Glutamatergic neuron (in vitro differentiated cells): ENCODE measurements at places on chromosomes 6 and 20. TPM values are rescaled to one million over a fixed set of nuclear protein-coding genes. Genes with fewer than 3 reads are reported as not detected.

DNA sequence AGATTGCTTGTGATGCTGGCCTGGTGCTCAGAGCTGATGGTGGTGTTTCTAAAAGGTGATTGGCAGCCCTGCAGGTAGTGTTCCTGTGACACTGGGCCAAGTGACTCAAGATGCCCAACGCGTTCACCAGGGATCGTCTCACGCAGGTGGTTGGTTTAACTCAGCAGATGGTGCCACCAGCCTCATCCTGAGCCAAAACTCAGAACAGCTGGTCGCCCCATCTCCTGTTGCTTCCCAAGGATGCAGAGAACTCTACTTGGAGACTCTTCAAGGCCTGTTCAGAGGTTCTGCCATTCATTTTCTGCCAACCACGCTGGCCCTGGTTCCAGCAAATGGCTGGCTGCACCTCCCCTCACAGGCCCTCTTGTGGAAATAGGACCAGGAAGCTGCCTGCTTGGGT, 394.4 kb downstream of the CDH26 start:
- H3K36me3 ChIP-seq: no peaks in the 10 kb centered on the region
- H3K4me1 ChIP-seq: no peaks in the 10 kb centered on the region
- no peak overlapping the region for H3K27ac ChIP-seq

Gene ALDH8A1
- 1.8 TPM for total RNA-seq

GRCh38 chr6:15672291-15672690, 9.5 kb upstream of the DTNBP1 start:
- H3K27ac ChIP-seq: no peak overlapping the region
- no peak for DNase-seq
- no peaks in the 10 kb centered on the region for H3K36me3 ChIP-seq
- H3K4me1 ChIP-seq: peaks cover 32% of the 10 kb centered on the region
- H3K4me3 ChIP-seq: no peak overlapping the region
- peaks cover 3% of the 10 kb centered on the region for H3K27me3 ChIP-seq

GRCh38 chr6:37546141-37546871, 46.6 kb upstream of the CCDC167 start:
- H3K27me3 ChIP-seq: no peaks in the 10 kb centered on the region
- no peak overlapping the region for H3K27ac ChIP-seq
- peak; percentile 67 for DNase-seq
- no peaks in the 10 kb centered on the region for H3K36me3 ChIP-seq
- no peak overlapping the region for H3K4me3 ChIP-seq
- H3K4me1 ChIP-seq: peaks cover 16% of the 10 kb centered on the region

- no peak overlapping the region for H3K27ac ChIP-seq
- H3K4me1 ChIP-seq: peaks cover 3% of the 10 kb centered on the region
- peaks cover 2% of the 10 kb centered on the region for H3K27me3 ChIP-seq
- no peak overlapping the region for H3K4me3 ChIP-seq
- H3K36me3 ChIP-seq: peaks cover 44% of the 10 kb centered on the region
Measured at GRCh38 chr20:62722627-62723026, 14.0 kb downstream of the NTSR1 start.

Gene CASS4
- total RNA-seq: not detected

DNA sequence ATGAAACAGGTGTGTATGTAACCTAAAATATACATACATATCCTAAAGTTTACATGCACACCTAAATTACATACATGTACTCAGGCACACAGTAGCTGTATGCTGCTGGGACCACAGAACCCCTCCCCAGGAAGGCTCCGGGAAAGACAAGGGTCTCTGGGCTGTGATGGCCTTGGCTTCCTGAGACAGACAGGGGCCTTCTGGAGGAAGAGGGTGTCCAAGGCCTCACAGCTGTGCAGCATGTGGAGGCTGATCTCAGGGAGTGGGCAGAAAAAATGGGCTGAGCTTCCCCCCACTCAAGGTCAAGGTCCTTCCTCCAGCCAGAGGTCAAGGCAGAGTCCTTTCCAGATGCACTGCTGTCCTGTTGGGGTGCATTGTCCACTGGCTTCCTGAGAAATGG, 129.1 kb upstream of the THBS2 start:
- no peak for DNase-seq
- peaks cover 8% of the 10 kb centered on the region for H3K27me3 ChIP-seq
- no peaks in the 10 kb centered on the region for H3K4me1 ChIP-seq
- H3K27ac ChIP-seq: no peak overlapping the region
- no peaks in the 10 kb centered on the region for H3K36me3 ChIP-seq

- no peak overlapping the region for H3K4me3 ChIP-seq
- DNase-seq: no peak
- no peak overlapping the region for H3K27ac ChIP-seq
- H3K4me1 ChIP-seq: no peaks in the 10 kb centered on the region
- no peaks in the 10 kb centered on the region for H3K36me3 ChIP-seq
Measured at GRCh38 chr6:165697171-165697570, 34.1 kb upstream of the PDE10A start.

DNA sequence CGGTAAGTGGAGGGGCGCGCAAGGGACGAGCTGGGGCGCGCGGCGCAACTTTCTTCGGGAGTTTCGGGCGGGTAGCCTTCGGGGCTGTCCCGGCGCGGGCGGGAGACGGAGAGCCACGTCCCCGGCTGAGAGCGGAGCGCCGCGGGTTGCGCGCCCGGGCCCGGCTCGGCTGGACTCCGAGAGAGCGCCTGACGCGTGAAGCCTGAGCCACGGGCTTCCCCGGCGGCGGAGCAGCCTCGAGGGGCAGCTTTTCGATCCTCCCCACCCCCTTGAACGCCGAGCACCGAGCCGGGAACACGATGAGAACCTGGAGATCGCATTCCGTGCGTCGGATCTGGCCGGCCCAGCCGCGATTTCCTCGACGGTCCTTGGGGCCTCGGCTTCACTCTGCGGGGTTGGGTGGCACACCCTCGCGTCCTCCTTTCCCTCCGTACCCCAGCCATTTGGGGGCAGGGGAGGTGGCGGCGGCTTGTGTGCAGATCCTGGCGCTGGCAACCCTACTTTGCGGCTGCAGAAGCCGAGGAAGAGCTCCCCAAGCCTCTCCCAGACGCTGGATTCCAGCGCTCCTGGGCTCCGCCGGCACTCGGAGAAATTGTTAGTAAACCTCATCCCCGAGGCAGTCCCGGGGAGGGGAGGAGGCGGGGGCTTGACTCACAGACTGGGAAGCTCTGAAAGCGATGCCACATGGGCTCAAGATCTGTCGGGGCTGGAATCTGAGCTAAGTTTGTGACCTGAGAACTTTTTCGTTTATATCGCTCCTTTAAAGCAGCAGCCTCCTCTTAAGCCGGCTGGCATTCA, 572 bp downstream of the DSE start:
- H3K36me3 ChIP-seq: no peaks in the 10 kb centered on the region
- H3K27ac ChIP-seq: no peak overlapping the region
- H3K4me1 ChIP-seq: peaks cover 4% of the 10 kb centered on the region

Gene DEF6
- total RNA-seq: 1.8 TPM

DNA sequence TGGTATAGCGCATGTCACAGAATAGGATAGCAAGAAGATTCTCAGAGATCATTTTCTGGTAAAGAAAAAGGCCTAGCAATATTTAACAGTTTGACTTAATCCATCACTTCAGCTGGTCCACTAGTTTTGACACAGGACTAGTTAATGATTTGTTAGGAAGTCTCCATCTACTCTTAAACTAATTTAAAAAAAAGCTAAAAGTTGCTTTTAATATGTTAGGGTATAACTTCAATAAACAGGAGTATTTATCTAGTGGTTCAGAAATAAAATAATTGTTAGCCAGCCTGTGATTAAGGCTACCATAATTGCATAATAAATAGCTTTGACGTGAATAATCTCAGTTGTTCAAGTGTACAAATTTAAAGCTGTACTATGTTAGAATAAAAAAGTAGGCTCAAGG, 195.6 kb downstream of the FUT9 start:
- H3K4me3 ChIP-seq: no peak overlapping the region
- H3K27me3 ChIP-seq: no peaks in the 10 kb centered on the region
- H3K27ac ChIP-seq: no peak overlapping the region
- DNase-seq: no peak
- H3K4me1 ChIP-seq: no peaks in the 10 kb centered on the region

DNA sequence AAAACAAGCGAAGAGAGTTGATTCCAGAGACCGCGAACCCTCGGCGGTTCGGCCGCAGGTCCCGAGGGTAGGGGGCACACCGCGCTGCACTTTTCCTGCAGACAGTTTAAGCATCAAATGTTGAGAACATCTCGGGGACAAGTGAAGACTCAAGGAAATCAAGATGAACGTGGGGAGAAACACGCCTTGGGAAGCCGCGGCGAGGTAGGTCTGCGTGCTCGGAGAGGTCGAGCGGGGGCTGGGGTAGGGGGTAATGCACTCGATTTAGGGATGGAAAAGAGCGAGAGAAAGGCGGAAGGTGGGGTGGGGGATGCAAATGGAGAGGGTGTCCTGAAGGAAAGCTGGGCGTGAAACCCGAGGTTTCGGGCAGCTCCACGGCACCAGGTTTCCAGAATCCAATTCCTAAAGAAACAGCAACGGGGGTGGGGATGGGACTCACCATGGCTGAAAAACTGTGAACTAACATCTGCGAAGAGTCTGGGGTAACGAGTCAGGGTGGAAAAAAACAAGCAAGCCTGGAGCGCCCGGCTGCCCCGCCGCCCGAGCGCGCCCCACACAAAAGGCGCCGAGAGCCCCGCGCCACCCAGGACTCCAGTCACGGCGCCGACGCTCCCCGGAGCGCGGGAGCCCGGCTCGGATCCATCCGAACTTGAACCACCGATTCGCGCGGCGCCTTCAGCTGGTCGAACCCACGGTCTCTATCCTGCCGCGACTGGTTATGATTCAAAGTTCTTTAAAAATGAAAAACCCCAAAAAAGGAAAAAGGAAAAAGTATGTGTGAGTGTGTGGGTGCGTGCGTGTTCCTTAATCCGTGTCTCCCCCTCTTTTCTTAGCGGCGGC, 3.5 kb downstream of the TFAP2A start:
- H3K27ac ChIP-seq: no peak overlapping the region
- H3K27me3 ChIP-seq: peaks cover 43% of the 10 kb centered on the region
- peaks cover 19% of the 10 kb centered on the region for H3K4me1 ChIP-seq

DNA sequence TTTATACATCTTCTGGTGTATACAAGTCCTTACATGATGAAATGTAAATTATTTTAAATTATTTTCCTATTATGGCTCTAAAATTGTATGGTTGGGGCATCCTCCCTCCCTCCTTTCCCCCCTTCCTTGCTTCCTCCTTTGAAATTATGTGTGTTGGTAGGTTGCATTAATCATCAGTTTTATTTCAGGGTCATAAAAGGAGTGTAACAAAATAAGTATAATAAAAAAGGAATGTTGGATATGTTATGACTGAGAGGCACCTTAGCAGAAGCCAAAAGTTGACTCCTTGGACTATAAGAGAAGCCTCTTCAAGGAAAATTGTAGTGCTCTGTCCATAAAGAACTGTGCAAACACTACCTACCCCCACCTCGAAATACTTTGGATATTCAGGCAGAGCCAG, 46.6 kb upstream of the PTPRK start:
- H3K4me1 ChIP-seq: no peaks in the 10 kb centered on the region
- H3K27me3 ChIP-seq: no peaks in the 10 kb centered on the region
- DNase-seq: no peak
- no peaks in the 10 kb centered on the region for H3K36me3 ChIP-seq
- no peak overlapping the region for H3K4me3 ChIP-seq

Gene SLC2A4RG
- total RNA-seq: 47.9 TPM

DNA sequence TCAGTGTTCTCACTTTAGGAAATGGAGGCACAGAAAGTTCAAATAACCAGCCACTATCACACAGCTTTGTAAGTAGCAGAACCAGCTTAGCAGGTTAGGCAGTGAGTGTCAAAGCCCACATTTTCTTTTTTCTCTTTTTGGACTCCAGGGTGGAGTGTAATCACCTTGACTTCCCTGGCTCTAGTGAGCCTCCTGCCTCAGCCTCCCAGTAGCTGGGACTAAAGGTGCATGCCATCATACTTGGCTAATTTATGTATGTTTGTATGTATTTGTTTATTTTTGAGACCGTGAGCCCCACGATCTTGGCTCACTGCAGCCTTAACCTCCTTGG, 7.8 kb upstream of the NCOA3 start:
- H3K4me1 ChIP-seq: peaks cover 3% of the 10 kb centered on the region
- no peak overlapping the region for H3K4me3 ChIP-seq
- peaks cover 3% of the 10 kb centered on the region for H3K27me3 ChIP-seq
- DNase-seq: no peak

Gene SPO11
- not detected for total RNA-seq

DNA sequence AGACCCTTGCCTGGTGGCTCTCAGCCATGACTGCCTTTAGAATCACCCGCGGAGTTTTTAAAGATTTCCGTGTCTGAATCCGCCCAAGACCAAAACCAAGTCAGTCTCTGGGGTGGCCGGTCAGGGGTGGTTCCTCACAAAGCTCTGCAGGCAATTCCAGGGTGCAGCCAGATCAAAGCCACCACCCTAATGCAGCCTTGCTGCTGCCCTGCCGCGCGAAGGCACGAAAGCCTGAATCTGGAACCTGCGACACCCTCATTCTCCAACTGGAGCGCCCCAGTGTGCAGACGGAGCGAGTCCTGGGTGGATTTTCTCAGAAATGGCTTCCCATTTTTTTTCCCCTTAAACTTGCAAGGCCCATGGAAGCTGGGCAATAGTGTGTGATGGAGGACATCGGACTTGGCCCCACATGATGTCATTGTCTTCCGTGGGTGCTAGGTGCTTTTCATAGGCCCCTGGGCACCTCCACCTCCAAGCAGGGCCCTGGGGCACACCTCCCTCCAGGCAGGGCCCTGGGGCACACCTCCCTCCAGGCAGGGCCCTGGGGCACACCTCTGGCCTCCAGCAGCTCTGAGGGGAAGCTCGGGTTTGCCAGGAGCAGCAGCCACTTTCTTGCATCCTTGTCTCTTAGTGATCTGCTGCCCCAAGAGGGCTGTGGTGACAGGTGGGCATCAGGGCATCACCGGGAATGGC, 343.1 kb downstream of the ZFAND3 start:
- H3K4me1 ChIP-seq: peaks cover 15% of the 10 kb centered on the region
- peaks cover 13% of the 10 kb centered on the region for H3K27me3 ChIP-seq
- no peak overlapping the region for H3K4me3 ChIP-seq
- H3K27ac ChIP-seq: peak overlapping the region; percentile 55
- peaks cover 20% of the 10 kb centered on the region for H3K36me3 ChIP-seq

- DNase-seq: no peak
- H3K36me3 ChIP-seq: peaks cover 9% of the 10 kb centered on the region
- H3K27me3 ChIP-seq: peaks cover 7% of the 10 kb centered on the region
Measured at GRCh38 chr6:13292774-13293173, 35.6 kb downstream of the TBC1D7 start.

- no peak for DNase-seq
- no peaks in the 10 kb centered on the region for H3K36me3 ChIP-seq
- peaks cover 2% of the 10 kb centered on the region for H3K27me3 ChIP-seq
- peaks cover 4% of the 10 kb centered on the region for H3K4me1 ChIP-seq
Measured at GRCh38 chr6:24287239-24287638, 70.6 kb downstream of the DCDC2 start.

GRCh38 chr6:73503027-73503772, 17.6 kb downstream of the EEF1A1 start:
- peak overlapping the region; percentile 49 for H3K27ac ChIP-seq
- no peaks in the 10 kb centered on the region for H3K4me1 ChIP-seq
- DNase-seq: no peak
- H3K27me3 ChIP-seq: no peaks in the 10 kb centered on the region
- no peak overlapping the region for H3K4me3 ChIP-seq
- H3K36me3 ChIP-seq: no peaks in the 10 kb centered on the region

Gene DLL1
- 34.3 TPM for total RNA-seq

Gene TMEM217
- not detected for total RNA-seq

GRCh38 chr20:56542489-56543030, 9.5 kb downstream of the FAM209B start:
- peaks cover 3% of the 10 kb centered on the region for H3K4me1 ChIP-seq
- H3K27ac ChIP-seq: no peak overlapping the region
- peaks cover 4% of the 10 kb centered on the region for H3K36me3 ChIP-seq
- no peaks in the 10 kb centered on the region for H3K27me3 ChIP-seq

GRCh38 chr20:47951521-47951971, 166.3 kb upstream of the SULF2 start:
- no peaks in the 10 kb centered on the region for H3K36me3 ChIP-seq
- peaks cover 13% of the 10 kb centered on the region for H3K4me1 ChIP-seq
- H3K4me3 ChIP-seq: no peak overlapping the region

Gene TCP11
- not detected for total RNA-seq

GRCh38 chr6:3869632-3870527, 20.7 kb downstream of the FAM50B start:
- no peaks in the 10 kb centered on the region for H3K4me1 ChIP-seq
- no peaks in the 10 kb centered on the region for H3K36me3 ChIP-seq
- H3K27me3 ChIP-seq: no peaks in the 10 kb centered on the region
- no peak for DNase-seq
- H3K4me3 ChIP-seq: no peak overlapping the region
